Activated CD4-positive, alpha-beta T cell treated with anti-CD3 and anti-CD28 coated beads, Interleukin-2, amount 50 U/mL, for 16 hours (primary cell): ENCODE measurements at places on chromosomes 2 and 18.

DNA sequence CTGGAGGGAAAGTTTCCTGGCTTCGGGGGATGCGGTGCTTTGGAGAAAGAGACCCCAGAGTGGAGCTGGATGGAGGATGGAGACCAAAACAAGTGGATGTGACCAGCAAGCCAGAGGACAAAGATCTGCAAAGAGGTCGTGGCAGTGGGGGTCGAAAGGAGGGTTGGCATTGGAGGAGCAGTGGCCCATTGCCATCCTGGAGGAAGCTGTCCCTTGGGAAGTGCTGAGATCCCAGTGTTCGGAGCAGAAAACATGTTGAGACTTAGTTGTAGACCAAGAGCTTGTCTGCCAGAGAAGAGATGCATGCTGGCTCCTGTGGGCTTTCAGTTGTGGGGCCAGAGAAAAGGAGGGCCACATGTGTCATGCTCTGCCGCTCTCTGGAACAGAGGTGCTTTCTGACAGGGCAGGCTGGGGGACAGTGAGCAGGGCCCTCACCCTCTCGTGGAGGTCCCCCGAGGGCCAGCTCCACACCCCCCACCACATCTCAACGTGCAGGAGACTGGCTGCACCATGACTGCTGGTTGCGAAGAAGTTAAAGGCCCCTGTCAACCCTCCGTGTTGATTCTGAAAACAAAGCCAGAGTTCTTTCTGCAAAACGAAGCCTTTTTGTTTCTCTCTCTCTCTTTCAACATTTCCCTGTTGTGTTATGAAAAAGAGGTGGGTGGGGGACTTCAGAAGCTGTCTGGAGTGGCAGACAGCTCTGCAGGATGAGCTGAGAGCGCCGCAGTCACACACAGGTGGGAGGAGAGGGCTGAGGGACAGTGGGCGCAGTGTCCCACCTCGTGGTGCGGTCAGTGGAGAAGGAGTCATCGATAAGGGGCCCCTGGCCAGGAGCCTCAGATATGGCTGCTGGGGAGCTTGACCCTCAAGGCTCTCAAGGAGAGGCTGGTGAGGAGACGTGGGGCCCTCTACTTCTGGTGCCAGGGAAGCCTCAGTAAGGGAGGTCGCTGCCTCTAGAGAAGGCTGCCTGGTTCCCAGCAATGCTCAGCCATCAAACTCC is 77.6 kb upstream of the BCL2L11 start:
- DNase-seq = no peak

- no peak for DNase-seq
Observed at GRCh38 chr18:10086458-10087210, 172.8 kb downstream of the VAPA start.

- no peak for DNase-seq
Observed at GRCh38 chr2:164275659-164276058, 345.6 kb downstream of the GRB14 start.

DNA sequence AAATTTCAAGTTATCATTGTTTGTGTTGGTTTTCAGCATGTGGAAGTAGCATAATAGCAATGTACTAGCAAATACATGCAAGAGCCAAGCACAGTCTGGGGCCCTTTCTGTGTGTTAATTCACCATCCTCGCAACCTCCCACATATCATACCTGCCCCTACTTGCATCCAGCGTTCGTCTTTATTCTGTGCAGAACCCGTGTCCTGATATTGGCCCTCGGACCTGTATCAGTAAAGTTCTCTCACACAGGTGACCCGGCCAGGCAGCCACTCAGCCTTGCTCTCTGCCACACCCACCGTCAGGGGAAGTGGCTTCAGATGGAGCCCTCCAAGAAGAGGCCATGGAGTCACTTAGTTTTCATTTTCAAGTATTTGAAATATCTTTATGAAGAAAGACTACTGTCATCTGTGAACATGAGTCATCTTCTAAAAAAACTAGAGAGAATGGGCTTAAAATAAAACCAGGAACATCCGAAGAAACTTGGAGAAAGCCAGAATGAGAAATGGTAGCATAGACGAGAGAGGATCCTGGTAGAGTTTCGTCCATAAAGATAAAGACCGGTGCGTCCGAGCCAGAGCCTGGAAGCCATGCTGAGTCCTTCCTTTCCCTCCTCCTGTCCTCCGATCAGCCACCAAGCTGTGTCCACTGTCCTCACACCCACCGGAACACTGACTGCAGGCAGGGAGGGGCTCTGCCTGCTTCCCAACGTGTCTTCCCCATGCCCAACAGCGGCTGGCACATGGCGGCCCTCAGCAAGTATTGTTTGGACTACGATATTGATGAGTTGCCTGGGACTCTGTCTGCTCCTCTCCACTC is 57.3 kb upstream of the RPL31 start:
- no peak for DNase-seq

DNA sequence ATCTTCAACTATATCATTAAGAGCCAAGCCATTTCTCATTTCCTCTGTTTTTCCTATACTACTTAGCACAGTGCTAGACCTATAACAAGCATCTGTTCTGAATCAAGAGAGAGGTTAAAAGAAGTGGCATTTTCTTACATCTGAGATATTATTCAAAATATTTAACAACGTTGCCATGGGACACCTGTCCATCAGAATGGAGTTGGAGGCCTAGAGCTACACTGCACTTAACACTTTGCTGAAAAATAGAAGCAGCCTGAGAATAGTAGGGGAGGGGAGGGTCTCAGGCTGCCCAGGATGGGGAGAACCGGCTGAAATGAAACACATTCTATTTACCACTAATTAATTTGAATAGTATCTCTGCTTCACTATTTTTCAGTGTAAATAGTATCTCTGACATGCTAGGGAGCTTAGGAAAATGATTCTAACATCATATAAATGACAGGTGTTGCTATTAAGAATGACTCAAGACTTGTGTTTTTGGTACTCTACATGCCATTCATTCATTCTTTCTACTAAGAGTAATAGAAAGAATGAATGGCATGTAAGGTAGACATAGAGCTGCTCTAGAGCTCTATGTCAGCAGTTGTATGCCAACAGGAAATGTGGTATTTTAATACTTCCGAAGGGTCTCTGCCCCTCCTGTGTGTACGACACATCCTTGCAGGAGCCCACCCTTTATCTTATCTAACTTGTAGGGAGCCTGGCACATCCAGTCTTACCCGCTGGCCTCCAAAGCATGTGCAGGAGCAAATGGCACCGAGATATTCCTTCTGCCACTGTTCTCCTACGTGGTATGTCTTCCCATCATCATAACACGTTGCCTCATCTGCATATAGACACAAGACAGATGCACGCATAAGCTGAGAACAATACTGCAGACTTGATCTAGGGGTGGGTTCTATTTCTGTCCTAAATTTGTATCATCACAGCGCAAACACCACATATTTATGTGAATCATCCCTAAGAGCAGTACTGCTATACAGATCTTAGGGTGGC is 52.6 kb downstream of the ATIC start:
- no peak for DNase-seq

- DNase-seq = no peak
Observed at GRCh38 chr2:96105152-96105915, 11.0 kb downstream of the ADRA2B start.

GRCh38 chr2:10413503-10413902 is 34.6 kb downstream of the ODC1 start:
- no peak for DNase-seq

DNA sequence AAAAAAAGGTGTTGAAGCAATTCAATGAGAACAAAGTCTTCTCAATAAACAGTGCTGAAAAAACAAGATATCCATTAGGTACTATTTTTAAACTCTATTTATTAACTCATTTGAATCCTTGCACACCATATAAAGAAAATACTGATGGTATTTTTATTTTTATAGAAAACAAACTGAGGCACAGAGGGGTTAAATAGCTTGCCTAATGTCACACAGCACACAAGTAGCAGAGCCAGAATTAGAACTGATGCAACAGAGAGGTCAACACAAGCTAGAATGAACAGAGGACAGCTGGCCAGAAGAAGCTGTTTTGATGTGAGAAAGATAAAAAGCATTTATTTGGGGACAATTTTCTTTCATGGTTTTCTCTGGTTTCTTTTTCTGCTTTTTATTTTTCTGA is 99.4 kb upstream of the RGPD4 start:
- DNase-seq = no peak

DNA sequence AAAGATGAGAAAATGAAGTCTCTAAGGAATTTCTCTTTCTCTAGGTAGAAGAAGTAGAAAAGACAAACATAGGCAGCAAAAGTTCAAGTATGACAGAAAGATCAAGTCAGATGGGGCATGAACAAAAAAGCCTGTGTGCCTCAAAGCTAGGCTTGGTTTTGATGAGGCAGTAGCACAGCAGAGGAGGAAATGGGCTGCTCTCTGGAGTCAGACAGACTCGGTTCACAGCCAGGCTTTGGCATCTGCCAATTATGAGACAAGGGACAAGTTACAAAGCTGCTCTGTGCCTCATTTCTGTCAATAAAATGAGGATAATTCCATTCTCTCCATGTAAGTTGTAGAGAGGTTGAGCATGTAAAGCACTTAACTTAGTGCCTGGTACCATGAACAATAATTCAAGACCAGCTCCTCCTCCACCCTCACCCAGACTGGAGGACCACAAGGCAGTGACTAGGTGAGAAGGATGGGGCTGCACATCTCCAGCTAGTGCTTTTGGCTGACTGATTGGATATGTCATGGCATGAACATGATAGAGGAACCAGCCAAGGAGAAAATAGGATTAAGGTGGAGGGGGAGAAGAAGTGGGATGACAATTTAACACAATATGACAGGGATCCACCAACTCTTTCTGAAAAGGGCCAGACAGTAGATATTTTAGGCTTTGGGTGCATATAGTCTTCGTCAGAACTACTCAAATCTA is 84.6 kb downstream of the TMEM163 start:
- DNase-seq = no peak

GRCh38 chr2:165361514-165361913 is 108.0 kb upstream of the CSRNP3 start:
- no peak for DNase-seq

DNA sequence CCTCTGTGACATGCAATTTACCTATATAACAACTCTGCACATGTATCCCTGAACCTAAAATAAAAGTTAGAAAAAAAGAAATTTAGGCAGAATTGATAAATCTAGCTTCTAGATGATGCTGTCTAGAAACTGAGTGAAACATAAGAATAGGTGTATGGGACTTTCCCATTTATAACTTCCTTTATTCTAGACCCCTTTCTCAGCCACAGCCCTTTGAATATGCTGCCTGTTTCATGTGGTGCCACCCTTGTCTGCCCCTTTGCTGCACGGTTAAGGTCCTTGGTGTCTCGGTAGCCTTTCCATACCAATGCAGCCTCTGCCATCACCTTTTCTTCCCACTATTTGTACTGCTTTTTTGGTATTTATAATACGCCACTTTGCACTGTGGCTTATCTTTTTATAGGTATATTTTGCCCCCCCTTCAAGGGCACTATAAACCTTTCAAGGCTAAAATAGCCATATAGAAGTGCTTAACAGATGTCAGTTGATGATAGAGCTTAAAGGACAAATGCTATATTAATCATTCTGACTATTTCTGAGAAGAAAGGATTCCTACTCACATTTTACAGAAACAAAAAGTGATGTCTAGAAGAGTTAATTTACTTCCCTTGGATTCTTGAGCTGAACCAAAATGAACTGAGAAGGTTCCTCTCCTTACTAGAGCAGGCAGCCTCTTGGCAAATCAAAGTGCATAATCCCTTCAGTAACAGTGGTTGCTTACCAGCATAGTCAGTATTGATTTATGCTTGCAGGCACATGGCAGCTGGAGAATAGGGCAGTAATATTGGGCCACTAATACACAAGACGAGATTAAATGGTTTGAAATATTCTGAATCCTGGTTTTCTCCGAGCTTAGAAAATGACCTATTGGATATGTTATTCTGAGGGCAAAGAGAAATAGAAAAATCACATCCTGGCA is 88.1 kb upstream of the CYP26B1 start:
- DNase-seq = no peak

DNA sequence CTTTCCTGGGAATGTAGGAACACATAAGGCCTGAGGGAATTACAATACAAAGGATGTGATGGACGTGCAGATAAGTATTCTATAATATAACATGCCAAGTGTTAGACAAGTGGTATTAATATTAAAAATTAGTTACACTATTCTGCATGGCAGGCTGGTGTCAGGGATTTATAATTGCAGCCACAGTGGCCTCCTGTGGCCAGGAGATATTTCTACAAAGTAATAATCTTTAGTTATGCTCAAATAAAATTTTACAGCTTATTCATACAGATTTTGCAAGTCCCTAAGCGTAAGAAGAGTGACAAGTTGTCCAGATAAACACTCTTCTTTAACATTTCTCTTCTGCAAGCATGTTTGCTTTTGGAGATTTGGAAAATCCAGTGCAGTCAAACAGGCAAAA is 90.4 kb upstream of the CBLN2 start:
- no peak for DNase-seq

DNA sequence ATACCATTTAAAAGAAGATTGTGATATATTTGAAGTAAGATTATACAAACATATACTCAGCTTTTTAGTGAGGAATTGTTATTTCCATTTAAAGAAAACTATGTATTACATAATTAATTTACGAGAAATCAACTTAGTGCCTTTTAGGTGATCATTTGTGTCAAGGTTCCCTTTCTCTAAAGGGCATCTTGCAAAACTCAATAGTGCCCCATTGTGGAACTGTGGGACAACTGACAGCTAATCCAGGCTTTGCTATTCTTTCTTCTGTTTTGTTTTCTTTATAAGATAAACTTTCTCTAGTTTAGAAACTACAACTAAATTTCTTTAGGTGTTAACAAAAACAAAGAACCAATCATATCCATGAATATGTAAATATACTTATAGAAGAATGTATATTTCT is 24.3 kb upstream of the VIT start:
- no peak for DNase-seq

- no peak for DNase-seq
Observed at GRCh38 chr2:122939796-122940195, 1085.3 kb upstream of the CNTNAP5 start.

GRCh38 chr2:73896362-73897239 is 3.8 kb downstream of the ACTG2 start:
- DNase-seq = peak; percentile 67

DNA sequence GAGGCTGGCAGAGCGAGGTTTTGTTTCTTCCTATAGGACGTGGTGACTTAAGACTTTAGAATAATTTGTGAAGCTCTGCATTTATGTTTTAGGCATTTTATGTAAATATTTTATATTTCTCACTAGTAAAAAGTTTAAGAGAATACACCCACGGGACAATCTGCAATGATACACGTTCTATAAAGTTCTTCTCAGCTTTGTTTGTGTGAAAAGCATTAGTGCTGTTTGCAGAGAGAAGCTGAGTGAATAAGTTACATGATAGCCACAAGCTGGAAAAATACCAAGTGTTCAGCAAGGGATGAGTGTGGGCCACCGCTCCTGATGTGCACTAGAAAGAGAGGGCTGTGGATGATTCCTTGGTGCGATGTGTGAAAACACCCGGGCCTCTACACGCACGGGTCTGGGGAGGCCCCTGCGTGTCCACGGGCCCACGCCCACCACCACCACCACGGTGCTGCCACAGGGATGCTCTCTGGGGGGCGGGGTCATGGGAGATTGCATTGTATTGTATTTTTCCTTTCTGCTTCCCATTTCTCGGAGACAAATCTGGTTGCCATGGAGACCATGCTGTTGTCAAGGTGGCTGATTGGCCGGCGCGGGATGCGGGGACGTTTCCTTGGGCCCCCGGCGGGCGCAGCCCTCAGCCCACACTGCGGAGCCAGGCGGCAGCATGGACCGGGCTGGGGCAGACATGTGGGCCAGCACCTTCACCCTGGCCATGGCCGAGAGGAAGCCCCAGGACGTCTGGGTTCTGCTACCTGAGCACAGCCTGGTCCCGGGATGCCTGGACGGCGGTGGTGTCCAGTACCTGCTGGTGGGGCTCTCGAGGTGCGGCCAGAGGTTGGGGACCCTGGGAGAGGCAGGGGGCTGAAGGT is at the start of gene RTP5:
Gene RTP5, plus strand, starts transcription at position 643 of the 875 bp plus-strand sequence. Its CDS starts 28 bp downstream, at position 671.
- no peak for DNase-seq
